ENCODE measurements at places on chromosomes 5 and 9.

DNA sequence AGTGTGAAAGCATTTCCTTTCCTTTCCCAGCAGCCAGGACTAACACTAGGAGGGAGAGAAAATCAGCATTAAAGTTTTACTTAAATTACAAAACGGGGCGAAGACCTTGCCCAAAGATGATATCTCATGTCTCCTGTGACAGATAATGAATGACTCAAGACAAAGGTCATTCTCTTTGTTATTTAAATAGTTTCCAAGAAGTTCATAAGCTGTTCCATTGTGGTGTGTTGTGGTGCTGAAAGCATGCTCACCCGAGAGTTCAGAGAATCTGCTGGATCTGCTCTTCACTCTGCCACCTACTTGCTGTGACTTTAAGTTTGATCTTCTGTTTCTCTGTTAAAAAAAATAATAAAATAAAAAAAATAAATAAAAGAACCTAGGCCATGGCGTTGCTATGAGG, 265.9 kb upstream of the NR4A3 start:
- DNase-seq = no peak

DNA sequence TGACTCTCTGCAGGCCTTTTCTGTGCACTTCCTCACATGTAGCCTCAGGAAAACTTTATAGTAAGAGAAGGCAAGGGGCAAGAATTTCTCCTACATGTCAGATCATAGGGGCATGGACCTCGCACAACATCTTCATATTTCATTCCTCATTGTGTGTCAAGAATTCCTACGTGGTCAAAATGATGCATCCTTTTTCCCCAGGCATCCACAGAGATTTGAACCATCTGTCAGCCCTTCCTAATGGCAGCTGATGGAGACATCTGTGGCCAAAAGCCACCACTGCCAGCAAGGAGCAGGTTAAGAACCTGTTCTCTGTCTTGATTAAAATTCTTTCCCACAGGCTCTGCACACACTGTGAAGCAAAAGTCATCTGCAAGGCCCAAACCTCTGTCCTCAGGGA, 42.5 kb downstream of the MFAP3 start:
- no peak for DNase-seq

- DNase-seq = no peak
Observed at GRCh38 chr5:166358127-166358830, 1933.2 kb upstream of the WWC1 start.

DNA sequence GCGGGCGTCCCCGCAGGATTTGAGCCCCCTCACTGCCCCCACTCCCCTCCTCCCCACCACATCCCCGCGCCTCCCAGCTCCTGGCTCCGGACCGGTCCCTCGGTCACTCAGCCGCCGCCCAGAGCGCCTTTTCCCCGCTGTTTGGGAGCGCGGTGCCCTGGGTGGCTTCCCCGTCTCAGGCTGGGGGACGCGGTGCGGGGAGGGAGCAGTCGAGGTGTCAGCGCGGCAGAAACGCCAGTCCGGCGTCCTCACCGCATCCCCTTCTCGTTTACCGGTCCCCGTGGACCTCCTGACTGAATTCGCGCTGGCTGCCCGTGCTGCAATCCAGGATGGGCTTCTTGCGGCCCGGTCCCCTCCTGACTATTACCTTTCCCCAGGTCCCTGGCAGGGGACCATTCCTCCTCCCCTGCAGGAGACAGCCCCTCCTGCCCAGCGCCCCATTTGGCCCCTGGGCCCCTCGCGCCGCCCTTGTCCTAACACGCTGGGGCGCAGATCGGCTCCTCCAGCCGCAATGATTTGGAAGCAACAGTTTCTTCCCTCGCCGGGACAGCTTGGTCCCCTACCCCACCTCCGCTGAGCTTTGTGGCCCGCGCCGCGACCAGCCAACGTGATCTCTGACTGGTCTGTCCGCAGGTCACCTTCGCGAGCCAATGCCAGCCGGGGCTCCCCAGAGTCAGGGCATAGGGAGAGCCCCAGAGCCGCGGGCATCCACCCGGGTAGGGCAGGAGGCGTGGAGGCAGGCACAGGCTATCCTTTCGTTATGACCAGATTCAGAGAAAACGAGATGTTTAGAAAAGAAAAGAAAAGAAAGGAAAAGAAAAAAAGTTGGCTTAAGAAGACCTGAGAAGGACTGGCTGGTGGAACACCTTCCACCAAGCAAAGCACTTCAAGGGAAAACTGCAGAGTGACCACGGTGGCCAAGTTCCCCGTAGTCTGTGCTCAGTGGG, 1.2 kb downstream of the ANKRD33B start:
- DNase-seq = no peak

- no peak for DNase-seq
Observed at GRCh38 chr9:134420281-134420845, 94.1 kb downstream of the RXRA start.

DNA sequence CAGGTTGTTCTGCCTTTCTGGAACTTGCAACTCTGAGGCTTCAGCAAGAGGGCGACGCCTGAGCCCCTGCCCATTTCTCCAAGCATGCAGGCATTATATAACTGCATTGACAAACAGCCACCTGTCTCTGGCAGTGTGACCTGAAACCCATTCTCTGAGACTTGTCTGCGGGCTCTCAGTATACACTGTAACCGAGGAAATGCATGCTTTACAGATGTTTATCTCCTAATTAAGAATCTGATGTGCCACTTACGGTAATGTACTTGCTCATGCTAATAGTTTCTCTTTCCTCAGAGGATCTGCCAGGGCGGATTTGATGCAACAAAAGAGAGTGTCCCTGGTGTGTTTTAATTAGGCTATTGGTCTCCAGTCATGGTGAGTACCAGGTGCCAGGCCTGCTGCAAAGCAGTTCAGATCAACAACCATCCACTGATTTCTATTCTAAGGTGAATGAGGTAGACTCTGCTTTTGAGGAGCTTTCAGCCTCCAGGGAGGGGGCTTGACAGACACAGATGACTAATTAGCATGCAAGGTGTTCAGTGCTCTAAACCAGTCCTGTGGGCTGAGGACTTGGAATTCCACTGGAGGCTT, 593.7 kb upstream of the KLF4 start:
- DNase-seq = no peak

DNA sequence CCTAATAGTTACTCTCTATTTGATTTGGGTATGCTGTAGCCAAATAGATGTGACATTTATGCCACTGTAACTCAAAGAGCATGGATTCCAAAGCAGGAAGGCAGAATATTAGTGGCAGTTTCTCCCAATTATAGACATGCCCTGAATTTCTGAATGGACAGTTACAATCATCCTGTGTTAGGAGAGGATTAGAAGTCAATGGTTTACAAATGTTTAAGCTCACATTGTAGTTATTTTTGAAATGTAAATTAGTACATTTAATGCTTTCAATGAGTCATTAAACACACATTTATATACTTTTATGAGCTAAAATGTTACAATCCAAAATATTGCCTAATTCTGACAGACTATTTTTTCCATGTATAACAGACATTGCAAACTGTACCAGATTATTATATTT, 62.3 kb upstream of the CDH18 start:
- DNase-seq = no peak

- no peak for DNase-seq
Observed at GRCh38 chr5:10528827-10529226, 35.0 kb upstream of the ANKRD33B start.

DNA sequence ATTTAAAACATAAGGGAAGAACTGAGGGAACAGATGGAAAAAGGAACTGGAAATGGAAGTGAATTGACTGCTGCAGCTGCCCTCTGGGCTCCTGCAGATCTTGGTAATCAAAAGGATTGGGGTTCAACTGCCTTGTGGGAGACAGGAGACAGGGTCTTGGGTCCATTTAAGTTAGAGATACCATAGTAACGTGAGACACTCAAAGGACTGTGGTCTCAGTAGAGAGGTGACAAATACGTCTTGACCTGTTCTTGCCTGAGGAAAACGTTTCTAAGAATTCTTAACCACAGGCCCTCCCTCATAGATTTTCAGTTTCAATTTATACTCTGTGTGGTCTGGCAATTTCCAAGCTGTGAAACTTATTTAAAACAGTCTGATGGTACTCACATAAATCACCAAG, 100.8 kb upstream of the DHFR start:
- no peak for DNase-seq

- DNase-seq = no peak
Observed at GRCh38 chr9:134185536-134186011, 21.2 kb upstream of the RNU6ATAC start.

DNA sequence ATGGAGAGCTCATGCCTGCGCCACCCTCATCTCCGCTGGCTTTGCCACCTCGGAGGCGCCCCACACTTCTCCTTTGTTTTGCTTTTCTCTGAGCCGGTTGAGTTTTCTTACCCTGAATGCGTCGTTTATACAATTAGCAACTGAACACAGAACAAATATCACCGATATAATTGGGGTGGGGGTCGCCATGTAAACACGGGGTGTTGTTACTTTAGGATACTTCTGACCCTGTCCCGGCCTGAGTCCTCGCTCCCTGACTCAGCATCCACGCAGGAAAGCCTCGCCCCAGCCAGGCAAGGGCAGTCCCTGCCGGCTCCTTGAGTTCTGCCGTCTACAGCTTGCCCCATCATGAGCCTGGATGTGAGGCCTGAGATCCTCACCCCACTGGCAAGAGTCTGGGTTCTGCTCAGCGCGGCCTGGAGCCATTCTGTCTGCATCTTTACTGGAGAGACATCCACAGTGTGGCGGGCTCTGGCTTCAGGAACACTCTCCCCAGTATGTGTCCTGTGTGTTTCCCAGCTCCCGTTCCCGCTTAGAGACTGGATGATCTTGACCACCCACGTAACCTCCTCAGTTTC, 5.5 kb downstream of the NKX2-5 start:
- no peak for DNase-seq

- DNase-seq = no peak
Observed at GRCh38 chr9:114124138-114124537, 25.0 kb upstream of the KIF12 start.

DNA sequence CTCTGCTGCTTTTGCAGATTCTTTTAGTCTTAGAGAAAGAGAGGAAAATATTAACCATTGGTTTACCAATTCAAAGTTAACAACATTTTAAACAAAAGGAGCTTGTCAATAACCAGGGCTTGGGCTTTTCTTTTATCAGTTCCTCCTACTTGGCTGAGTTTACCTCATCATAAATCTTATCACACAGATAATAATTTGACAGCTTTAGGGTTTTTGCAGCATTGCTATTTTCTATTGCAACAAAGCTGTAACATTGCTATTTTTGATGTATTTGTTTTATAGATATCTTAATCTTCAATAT, 9.8 kb upstream of the ABL1 start:
- DNase-seq = no peak

DNA sequence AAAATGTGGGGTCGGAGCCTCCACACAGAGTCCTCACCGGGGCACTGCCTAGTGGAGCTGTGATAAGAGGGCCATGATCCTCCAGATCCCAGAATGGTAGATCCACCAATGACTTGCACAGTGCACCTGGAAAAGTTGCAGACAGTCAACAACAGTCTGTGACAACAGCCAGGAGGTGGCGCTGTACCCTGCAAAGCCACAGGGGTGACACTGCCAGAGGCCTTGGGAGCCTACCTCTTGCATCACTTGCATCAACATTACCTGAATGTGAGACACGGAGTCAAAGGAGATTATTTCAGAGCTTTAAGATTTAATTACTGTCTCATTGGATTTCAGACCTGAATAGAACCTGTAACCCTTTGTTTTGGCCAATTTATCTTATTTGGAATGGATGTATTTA, 614.1 kb upstream of the CDH9 start:
- no peak for DNase-seq

DNA sequence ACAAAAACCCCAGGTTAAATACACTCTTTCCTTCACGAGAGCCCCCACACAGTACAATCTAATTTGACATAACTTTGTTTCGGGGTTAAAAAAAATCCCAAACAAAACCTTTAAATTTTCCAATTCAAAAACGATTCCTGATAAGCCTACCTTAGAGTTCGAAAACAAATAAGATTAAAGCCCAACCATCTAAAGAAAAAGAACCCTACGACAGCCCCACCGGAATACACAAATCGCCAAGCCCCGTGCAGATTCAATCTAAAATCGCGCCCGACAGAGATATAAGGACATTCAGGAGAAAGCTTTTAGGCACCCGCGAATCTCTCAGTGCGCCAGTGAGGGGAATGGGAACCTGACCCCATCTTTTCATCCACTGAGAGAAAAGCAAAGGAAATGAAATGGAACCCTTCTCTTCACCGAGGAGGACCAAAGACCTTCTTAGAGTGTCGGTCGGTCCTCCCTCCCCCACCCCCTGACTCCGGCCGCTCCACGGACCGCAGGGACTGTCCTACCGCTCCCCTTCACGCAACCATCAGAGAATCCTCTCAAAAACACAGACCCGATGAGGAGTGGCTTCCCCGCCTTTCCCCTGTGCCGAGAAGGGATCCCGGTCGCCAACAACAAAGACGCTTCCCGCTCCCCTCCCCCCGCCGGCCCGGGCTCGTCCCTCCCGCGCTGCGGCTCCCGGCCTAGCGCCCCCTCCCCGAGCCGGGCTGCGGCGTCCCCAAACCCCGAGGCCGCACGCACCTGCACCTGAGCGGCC, 925 bp downstream of the ABHD17B start:
- DNase-seq = peak; percentile 25

DNA sequence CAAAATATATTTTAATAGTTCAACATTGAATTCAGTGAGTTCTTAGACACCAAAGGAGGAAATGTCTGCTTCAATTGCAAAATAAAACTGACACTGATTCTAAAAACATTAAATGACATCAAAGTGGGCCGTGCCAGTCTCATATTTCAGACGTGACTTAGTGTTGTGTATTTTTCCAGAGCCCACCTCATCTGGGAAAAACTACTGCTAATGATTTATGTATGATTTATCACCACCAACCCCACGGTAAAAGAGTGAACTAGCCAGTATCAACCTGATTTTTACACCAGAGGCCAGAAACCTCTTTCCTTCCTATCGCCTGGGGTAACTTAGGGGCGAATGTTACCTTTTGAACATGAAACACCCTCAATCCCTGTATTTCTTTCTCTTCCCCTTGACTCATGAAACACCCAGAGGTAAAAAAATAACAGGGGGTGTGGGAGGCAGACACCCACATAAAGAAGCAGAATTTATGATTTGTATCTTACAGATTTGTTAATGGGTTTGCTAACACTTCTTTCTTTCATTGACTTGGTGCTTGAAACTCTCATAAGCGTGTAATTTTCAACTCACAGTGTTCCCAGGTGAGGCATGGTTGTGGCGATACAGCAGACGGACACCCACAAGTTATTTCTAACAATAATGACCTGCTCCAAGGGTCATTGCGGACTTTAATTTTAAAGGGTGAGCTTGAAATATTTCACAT, 56.4 kb upstream of the FANCC start:
- no peak for DNase-seq

- DNase-seq = no peak
Observed at GRCh38 chr5:163821142-163821541, 315.7 kb downstream of the MAT2B start.

GRCh38 chr9:20624201-20625002, 2.1 kb upstream of the MLLT3 start:
- peak; percentile 60 for DNase-seq

- no peak for DNase-seq
Observed at GRCh38 chr9:79977510-79978197, 405.9 kb downstream of the TLE4 start.

DNA sequence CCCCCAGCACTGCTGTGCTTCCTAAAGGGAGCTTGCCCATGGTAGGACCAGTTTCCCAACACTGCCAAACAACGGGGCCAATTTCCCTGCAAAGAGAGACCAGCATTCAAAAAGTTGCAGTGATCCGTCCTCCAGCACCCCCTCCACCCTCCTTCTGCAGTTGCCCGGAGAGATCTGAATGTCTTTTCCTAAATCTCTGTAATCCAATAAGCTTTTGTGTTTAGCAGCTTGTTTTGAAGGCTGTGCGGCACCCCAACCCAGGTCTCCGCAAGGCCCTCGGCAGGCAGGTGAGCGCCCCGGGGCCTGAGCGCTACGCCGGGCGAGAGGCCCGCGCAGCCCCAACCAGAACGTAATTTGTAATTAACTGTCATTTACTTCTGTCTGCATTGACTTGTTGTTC, 366.9 kb upstream of the IRX2 start:
- DNase-seq = no peak

GRCh38 chr5:10607023-10607665, 43.3 kb downstream of the ANKRD33B start:
- no peak for DNase-seq
